ENCODE measurements at places on chromosomes 5 and 9. TPM values are rescaled to one million over a fixed set of nuclear protein-coding genes. Genes with fewer than 3 reads are reported as not detected.

DNA sequence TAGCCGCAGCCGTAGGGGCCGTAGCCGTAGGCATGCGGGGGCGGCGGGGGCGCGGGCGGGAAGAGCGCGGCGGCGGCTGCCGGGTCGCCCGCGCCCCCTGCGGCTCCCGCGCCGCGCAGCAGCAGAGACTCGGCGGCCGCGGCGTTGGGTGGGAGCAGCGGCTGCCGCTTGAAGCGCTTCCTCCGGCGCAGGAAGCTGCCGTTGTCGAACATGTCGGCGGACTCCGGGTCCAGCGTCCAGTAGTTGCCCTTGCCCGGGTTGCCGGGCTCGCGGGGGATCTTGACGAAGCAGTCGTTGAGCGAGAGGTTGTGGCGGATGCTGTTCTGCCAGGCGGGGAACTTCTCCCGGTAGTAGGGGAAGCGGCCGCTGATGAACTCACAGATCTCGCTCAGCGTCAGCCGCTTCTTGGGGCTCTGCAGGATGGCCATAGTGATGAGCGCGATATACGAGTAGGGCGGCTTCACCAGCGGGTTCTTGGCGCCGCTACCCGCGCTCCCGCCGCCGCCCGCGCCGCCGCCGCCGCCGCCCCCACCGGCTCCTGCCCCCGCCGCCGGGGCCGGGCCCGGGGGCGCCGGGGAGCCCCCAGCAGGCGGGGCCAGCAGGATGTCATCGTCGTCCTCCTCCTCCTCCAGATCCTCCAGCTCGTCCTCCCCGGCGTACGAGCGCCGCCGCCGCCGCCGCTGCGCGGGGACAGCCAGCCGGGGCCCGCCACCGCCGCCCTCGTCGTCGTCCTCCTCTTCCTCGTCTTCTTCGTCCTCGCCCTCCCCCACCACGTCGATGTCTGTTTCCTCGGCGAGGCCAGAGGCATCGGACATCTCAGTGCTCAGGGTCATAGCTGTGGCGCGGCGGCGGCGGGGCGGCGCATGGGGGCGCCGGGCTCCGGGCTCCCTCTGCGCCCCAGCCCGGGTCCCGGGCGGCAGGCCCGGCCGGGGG lies 781 bp downstream of the FOXD1 start:
- peak; percentile 71 for DNase-seq

- no peak for DNase-seq
Observed at GRCh38 chr5:50967009-50967562, 300.6 kb downstream of the PARP8 start.

Gene JMY
- total RNA-seq: 10.3 TPM

- no peak for DNase-seq
Observed at GRCh38 chr5:54764102-54765090, 221.0 kb downstream of the ESM1 start.

- no peak for DNase-seq
Observed at GRCh38 chr5:87403409-87403808, 9.3 kb downstream of the CCNH start.

DNA sequence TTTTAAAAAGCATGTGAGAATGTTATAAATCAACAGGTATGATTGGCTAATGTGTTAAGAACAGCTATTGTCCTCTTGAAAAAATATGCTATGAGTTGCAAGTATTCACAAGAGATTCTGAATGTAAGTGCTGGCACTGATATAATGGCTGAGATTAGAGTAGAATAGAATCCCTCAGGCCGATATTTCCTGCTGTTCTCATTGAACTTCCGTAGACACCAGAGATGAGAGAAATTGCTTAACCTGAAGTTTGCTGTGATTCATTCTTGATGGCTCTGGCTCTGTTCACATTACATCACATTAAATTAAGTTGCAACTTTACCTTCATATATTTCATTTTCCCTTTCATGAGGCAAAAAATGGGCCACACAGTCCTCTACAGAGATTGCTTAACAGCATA lies 114.5 kb downstream of the BAAT start:
- DNase-seq: no peak

- no peak for DNase-seq
Observed at GRCh38 chr5:169545762-169546161, 37.8 kb upstream of the SPDL1 start.

GRCh38 chr5:148808864-148809642 lies 17.4 kb upstream of the ADRB2 start:
- no peak for DNase-seq

Gene FOXD4
- not detected for total RNA-seq

DNA sequence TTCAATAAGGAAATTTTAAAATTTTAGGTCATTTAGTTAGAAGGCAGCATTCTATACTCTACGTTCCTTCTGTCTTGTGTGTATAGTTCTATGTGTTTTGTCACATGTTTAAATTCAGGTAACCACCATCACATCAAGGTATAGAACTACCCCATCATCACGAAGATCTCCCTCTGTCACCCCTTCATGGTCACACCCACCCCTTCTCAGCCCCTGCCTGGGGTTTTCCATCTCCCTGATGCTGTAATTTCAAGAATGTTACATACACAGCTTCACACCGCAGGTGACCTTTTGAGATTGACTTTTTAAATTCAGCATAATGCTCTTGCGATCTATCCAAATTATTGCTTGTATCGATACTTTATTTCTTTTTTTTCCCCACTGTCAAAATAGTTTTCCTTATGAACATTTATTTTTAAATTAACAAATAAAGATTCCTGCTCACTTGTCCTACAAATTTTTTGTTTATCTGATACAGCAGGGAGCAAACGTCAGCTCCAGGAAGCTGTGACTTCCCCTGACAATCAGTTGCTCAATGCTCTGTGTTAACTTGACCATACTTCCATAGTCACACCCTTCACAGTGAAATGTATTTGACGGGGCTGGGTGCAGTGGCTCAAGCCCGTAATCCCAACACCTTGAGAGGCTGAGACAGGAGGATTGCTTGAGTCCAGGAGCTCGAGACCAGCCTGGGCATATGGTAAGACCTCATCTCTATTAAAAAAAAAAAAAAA lies 10.2 kb downstream of the BTNL8 start:
- no peak for DNase-seq

DNA sequence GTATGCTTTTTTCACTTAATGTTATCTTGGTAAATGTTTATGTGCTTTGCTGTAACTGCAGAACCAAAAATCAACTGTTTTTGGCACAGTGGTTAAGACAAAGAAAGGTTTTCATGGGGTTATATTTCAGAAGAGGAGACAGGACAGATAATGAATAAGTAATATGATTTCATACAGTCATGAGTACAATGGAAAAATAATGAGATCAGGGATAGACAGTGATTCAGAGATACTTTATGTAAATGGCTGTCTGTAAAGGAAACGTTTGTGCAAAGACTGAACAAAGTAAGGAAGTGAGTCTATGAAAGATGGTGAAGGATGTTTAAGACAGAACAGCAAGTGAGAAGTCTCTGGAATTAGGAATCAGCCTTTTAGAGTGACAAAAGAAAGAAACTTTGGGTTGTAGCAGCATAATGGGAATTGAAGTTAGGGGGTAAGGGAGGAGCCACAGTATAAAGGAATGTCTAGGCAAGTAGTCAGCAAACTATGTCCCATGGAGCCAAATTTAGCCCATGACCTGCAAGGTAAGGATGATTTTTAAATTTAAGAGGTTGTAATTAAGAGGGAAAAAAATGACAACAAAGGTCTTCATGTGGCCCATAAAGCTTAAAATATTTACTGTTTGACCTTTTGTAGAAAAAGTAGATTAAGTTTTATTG lies 55.0 kb downstream of the TNPO1 start:
- DNase-seq: no peak

Data from Peyer's patch (tissue), 4 donors.